IMR-90 (cell line): ENCODE measurements at places on chromosomes 7 and 10. TPM values are rescaled to one million over a fixed set of nuclear protein-coding genes. Genes with fewer than 3 reads are reported as not detected.
A peak's percentile ranks its signal among the peaks of the same experiment; 100 is the strongest.

GRCh38 chr10:14173706-14174594 lies 156.8 kb downstream of the FRMD4A start:
- peak overlapping the region; percentile 46 for H3K27ac ChIP-seq
- peak; percentile 21 for DNase-seq
- no peaks in the 10 kb centered on the region for H3K36me3 ChIP-seq
- H3K4me3 ChIP-seq: peak overlapping the region; percentile 54
- H3K27me3 ChIP-seq: peaks cover 49% of the 10 kb centered on the region
- no peaks in the 10 kb centered on the region for H3K4me1 ChIP-seq

- H3K27ac ChIP-seq: peak within 1 kb of the TSS; percentile 83
- DNase-seq: peak; percentile 93
- H3K36me3 ChIP-seq: no peaks in the 10 kb centered on the region
Observed at GRCh38 chr10:72691863-72692743, at the start of gene MCU. Gene MCU (plus strand): TSS chr10:72692143. CDS start chr10:72692152, 9 bp downstream.

DNA sequence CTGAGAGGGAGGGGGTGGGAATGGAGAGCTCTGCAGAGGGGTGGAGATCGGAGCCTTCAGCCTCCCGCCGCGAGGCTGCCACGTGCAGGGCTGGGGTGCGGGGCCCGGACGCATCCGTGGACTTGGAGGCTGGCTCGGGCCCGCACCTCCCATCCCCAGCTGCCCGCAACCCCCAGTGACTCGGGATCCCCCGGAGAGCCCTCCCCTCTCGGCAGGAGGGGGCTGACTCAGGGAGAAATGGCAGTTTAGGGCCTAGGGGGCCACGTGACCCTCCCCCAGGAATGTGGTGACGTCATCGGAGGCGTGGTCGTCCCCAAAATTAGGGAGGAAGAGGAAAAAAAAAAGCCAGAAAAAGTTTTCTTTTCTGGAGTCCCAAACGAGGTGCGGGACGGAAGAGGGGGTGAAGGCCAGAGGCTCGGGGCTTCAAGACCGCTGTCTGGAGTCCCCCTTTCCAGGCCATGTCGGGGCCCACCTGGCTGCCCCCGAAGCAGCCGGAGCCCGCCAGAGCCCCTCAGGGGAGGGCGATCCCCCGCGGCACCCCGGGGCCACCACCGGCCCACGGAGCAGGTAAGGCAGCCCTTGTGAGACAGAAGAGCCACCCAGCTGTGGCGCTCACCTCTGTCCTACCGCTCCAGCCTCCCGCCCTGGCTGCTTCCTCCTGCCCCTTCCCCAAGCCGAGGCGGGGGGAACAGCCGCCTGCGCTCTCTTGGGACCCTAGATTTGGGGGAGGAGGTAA lies at the start of gene TRIP6:
TSS of gene TRIP6 (plus strand) at position 348 of the 736 bp plus-strand sequence. CDS start at position 459, 111 bp downstream.
- H3K4me1 ChIP-seq: peaks cover 18% of the 10 kb centered on the region
- peak within 1 kb of the TSS; percentile 99 for H3K27ac ChIP-seq
- no peaks in the 10 kb centered on the region for H3K27me3 ChIP-seq
- peak within 1 kb of the TSS; percentile 97 for H3K4me3 ChIP-seq
- DNase-seq: peak; percentile 93

Gene HABP2
- not detected in 2 replicates for total RNA-seq

GRCh38 chr7:92020636-92021035 lies 80.0 kb downstream of the AKAP9 start:
- H3K4me3 ChIP-seq: no peak overlapping the region
- H3K27ac ChIP-seq: no peak overlapping the region
- DNase-seq: peak; percentile 63
- peaks cover 7% of the 10 kb centered on the region for H3K36me3 ChIP-seq

Gene TMEM72
- total RNA-seq: not detected in 2 replicates

DNA sequence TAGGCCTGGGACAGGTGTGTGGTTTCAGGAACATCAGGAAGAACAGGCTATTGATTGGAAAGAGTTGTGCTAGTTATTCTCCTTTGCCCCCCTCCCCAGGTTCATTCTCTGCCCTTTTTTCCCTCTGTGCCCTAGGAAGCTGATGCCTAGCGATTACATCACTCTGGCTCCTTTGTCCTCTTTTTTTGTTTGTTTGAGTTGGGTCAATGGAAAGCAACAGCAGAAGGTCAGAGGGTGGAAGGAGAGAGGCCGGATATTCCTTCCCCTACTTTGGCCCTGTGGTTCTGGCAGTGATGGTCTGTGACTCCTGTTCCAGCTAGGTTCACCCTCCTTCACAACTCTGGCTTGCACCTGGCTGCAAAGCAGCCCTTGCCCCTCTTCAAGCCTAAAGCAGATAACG lies 18.9 kb downstream of the LOXL4 start:
- no peak overlapping the region for H3K27ac ChIP-seq
- peaks cover 18% of the 10 kb centered on the region for H3K4me1 ChIP-seq
- DNase-seq: no peak
- peaks cover 22% of the 10 kb centered on the region for H3K36me3 ChIP-seq
